ENCODE measurements at places on chromosomes 7 and 10.

DNA sequence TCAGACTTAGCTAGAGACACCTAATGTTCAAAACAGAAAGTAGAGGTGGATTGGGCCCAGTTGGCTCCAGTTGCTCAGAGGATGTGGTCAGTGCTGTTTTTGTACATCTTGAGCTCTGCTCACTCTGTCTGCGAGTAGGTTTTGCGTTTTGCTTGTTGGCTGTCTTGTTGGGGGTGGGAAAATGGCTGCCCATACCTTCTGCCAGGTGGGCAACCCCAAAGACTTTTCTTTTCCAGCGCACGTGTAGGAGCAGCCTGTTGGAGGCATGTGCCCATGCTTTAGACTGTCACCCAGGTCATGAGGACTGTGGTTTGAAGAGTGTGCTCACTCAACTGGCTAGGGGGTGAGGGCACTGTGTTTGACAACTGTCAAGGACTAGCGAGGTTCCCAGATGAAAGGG is 73.9 kb downstream of the KAT6B start:
- no peak for DNase-seq

DNA sequence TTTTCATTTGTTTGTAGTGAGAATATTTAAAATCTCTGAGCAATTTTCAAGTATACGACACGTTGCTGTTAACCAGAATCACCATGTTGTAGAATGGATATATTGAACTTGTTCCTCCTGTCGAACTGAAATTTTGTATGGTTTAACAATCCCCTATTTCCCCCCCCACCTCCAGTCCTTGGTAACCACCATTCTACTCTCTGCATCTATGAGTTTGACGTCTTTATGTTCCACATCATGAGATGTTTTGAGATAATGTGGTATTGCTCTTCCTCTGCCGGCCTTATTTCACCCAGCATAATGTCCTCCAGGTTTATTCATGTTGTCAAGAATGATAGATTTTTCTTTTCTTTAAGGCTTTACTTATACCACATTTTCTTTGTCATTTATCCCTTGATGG is 17.4 kb upstream of the PRKCQ start:
- no peak for DNase-seq

DNA sequence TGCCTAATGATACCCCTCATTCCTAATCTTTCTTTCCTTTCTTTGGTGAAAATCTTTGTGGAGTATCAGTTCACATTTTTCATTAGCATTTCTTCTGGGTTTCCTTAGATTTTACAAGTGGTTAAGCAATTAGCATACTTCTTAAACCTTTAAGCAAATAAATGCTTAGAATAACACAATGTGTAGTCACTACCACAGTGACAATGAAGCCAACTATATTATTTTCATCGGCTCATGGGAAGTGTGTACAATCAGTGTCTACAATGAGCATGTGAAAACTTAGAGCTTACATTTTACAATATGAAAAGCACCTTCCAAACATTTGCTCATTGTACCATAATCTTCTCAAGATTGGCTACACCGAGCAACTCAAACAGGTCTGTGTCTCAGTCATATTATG is 176.2 kb upstream of the PLXNA4 start:
- DNase-seq = no peak

DNA sequence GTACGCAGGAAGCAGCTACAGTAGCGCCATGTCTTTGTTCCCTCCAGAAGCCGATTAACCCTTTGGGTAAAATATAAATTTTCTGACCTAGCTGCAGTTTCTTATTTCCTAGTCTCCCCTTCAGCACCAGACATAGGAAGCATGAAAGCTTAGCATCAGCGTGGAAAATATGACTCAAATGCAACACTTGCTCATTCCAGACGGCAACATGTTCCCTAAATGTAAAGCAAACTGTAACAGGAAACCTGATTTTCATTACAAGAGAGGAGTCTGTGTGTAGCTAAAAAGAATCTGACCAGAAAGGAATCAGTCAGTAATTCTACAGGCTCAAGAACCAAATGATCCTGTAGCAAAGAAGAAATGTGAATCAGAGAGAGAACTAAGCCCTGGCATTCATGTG is 219.2 kb downstream of the C7orf25 start:
- no peak for DNase-seq

GRCh38 chr7:195830-196128 is 3.4 kb downstream of the FAM20C start:
- no peak for DNase-seq

DNA sequence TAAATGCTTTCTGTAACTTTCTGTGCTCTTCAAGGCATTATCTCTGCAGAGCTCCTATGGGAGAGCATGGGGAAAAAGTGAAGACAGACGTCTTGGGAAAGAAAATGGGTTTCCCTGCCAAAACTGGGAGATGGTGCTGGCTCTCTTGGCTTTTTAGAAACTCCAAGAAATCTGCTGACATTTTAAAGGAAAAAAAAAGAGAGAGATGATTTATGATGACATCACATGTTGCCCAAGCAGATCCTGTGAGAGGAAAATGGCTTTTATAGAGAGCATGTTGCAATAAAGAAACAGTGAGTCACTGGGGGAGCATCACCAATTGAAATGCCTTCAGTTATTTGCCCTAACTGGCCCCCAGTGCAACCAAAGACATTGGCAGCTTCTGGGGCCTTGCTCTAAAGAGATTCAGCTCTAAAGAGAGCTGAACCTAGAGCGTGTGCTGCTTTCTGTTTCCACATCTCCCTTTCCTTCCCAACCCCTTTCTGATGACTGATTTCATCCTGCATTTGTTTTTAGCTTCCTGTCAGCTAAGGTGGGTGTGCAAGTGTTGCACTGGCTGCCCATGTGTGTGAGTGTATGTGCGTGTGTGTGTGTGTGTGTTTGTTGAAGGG is 37.7 kb downstream of the LRMDA start:
- no peak for DNase-seq

DNA sequence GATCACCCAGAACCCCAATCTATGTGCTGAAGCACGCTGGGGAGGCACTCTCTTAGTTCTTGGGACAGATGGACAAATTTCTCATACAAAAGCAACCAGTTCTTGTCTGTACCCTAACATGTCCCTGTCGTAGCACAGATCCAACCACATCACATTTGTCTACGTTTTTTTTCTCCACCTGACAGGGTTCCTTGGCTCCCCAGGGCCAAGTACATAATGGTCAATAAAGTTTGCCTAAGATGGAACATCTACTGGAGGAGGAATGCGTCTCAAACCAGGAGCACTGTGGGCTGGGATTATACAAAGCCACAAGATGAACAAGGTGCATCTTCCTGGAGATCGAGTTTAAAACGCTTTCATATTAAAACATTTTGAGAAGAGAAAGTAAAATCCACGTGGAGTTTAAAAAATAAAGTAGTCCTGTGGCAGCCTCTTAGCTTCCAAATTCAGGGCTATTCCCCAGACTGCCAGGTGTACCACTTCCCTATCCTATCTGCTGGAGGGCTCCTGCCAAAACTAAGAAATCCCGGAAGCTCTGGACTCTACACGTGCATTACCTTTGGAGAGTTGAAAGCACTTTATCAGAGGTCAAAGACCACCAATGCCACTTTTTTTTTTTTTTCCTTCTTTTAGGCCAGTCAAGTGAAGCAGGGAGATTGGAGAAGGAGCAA is 1.4 kb downstream of the TMEM243 start:
- no peak for DNase-seq

GRCh38 chr10:78894841-78895195 is 173.9 kb upstream of the ZMIZ1 start:
- DNase-seq = no peak

DNA sequence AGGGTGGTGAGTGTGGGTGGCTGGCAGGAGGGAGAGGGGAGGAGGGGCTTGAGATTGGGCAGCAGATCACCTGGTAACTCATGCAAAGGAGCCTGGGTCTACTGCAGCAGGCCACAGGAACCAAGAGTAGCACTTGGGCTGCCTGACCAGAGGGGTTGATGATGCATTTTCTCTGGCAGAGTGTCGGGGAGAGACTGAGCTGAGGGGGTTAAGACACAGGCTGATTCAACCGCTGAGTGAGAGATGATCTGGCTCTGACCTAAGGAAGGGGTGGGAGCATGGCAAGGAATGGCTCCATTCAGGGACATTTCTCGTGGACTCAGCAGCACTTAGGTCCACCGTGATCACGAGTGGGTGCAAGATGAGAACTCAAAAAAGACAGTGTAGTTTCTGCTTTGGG is 115.5 kb upstream of the STK17A start:
- DNase-seq = no peak

DNA sequence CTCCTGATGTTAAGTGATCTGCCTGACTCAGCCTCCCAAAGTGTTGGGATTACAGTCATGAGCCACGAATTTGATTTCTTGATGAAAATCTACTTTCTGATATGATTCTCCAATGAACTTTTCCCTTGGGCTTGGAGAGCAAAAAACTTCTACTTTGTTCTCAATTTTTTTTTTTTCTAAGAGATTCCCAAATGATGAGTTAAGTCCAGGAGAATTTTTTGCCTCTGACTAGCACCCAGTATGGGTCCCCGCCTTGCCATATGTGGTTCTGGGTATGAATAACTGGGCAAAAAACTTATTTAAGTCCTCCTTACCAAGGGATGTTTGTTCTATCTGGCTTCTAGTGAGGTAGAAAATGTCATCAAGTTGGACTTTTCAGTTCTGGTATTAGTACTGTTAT is 147.9 kb upstream of the LYZL1 start:
- no peak for DNase-seq

- no peak for DNase-seq
These were observed 182.5 kb downstream of the BAMBI start for GRCh38 chr10:28859791-28860190.
